Naive thymus-derived CD4-positive, alpha-beta T cell (primary cell): ENCODE measurements at places on chromosomes 3 and 15. TPM values are rescaled to one million over a fixed set of nuclear protein-coding genes. Genes with fewer than 3 reads are reported as not detected.

DNA sequence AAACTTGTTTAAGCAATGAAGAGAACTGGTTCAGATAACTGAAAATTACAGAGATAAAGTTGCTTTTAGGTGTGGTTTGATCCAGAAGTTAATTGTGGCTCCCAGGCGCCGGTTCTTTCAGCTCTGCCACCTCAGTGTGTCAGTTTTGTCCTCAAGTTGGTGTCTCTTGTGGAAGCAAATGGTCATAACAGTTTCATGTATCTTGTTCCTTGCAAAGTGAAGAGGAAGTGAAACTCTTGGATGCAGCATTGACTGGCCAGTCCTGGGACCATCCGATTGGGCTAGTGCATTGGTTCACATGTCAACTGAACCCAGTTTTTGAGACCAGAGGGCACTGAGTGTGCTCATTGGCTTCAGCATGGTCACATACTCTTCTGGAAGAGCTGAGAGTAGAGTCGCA is 181.4 kb upstream of the GRM7 start:
- no peak for DNase-seq

- DNase-seq, result no peak
Observed at GRCh38 chr3:144403040-144403457, 431.4 kb downstream of the DIPK2A start.

DNA sequence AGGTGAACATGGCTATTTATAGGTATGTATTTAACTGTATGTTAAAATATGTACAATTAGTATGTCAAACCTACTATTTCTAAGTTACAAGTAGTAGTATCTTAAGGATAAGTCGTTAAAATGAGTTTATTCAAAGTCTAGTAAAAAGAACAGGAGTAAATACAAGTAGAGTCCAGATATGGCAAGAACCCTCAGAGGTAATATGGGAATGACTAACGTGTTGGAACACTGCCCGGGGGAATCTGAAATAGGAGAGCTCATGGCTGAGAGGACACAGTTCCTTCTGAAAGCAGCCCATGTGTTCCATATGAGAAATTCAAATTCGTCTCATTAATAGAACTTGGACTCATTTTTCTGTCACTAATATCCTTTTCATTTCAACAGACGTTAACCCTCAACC is 158.8 kb downstream of the CLSTN2 start:
- DNase-seq, result no peak

DNA sequence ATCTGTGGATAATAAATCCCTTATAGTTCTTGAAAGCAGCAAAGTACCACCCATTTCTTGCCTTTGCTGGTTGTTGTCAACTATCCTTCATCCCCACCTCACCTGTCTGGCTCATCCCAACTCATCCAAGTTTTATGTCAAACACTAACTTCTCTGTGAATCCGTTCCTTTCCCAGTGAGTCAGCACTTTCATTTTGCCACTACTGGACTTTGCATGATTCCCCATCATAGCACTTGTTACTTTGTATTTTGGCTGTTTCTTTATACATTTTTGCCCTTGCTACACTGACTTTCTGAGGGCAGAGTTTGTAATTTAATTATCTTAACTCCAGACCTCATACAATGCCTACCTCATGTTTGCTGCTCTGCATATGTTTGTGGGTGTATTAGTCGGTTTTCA is 90.8 kb upstream of the RORA start:
- DNase-seq, result no peak

DNA sequence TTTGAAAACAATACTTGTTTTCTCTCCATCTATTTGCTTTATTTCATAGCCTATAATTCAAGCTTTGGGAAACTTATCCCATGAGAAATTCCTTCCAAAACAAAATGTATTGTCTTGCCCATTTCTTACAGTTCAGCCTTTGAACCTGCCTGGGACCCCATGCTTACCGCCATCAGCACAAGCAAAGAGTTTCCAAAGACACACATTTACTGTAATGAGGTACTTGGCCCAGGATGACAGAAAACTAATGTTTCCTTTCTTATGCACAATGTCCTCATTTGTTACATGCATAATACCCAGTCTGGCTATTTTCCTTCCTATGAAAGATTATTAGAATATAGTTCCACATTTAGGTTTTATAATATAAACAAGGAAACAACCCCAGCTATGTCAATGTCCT is 180.4 kb downstream of the GAP43 start:
- no peak for DNase-seq

Gene UBA7
- 287 TPM for total RNA-seq

Gene CD86
- total RNA-seq, result 2.2 and 2.4 TPM in 2 replicates

Gene FGD5
- total RNA-seq, result 0.37 TPM

Gene CPLX3
- total RNA-seq, result not detected
